ENCODE measurements at places on chromosomes 11 and 22. TPM values are rescaled to one million over a fixed set of nuclear protein-coding genes. Genes with fewer than 3 reads are reported as not detected.

DNA sequence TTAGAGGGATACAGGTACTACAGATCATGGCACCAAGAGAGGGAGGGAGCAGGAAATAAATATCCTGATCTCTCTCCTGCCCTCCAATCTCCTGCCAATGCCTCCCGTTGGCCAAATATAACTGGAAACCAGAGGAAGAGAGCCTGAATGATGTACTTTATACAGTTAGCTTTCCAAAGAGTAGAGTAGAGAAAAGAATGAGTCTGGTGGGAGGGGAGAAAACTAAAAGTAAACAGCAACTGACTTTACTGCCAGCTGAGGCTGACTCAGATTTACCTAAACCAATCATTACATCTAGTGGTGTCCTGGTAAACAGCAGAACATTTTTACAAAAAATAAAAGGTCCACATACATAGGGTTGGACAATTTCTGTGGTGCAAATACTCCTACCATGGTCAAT lies 5.1 kb downstream of the MPZL3 start:
- no peaks in the 10 kb centered on the region for H3K27me3 ChIP-seq
- no peak overlapping the region for H3K4me3 ChIP-seq
- peak overlapping the region; percentile 71 for H3K27ac ChIP-seq
- no peaks in the 10 kb centered on the region for H3K36me3 ChIP-seq

GRCh38 chr11:34065505-34066203 lies 14.1 kb downstream of the CAPRIN1 start:
- no peak overlapping the region for H3K27ac ChIP-seq
- no peaks in the 10 kb centered on the region for H3K27me3 ChIP-seq
- H3K4me3 ChIP-seq, result no peak overlapping the region
- peaks cover 9% of the 10 kb centered on the region for H3K36me3 ChIP-seq
- no peak for DNase-seq

GRCh38 chr11:119975561-119976152 lies 162.3 kb downstream of the TRIM29 start:
- H3K27me3 ChIP-seq, result no peaks in the 10 kb centered on the region
- H3K4me1 ChIP-seq, result no peaks in the 10 kb centered on the region
- H3K4me3 ChIP-seq, result no peak overlapping the region
- H3K27ac ChIP-seq, result no peak overlapping the region
- DNase-seq, result no peak

Gene FGF4
- total RNA-seq, result not detected

DNA sequence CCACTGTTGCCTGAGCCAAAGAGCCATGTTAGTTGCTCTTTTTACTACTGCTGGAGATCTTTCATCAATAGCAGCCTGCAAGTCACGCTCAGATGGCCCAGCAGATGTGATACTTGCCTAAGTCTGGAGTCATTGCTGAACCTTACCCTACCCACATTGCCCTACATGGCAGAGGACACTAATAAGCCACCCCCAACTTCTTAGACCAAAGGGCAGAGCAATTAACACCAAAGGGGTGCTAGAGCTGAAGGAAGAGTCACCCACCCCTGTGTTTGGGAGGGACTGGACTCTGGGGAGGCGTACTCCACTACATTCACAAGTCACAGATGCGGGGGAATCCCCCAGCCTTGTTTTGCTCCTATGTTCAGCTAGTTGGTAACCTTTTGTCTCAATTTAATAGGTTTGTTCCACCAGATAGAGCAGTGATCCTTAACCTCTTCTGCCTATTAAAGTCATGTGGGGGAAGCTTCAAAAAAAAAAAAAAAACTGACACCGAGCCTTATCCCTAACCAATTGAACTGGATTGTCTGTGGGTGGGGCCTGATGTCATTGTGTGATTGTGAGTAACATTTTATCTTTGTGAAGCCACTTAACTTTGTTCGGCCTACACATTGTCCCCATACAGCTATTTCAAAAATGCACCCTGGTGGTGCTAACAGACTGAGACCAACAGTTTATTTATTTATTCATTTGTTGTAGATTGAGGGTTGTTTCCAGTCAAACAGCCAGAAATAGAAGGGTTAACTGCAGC lies 13.1 kb downstream of the ADM start:
- H3K36me3 ChIP-seq, result no peaks in the 10 kb centered on the region
- no peak overlapping the region for H3K27ac ChIP-seq
- DNase-seq, result no peak

Gene MAPK8IP1
- 2.1 TPM for total RNA-seq

GRCh38 chr11:35997902-35998520 lies 54.1 kb downstream of the LDLRAD3 start:
- no peaks in the 10 kb centered on the region for H3K27me3 ChIP-seq
- H3K4me3 ChIP-seq, result no peak overlapping the region
- DNase-seq, result no peak
- H3K27ac ChIP-seq, result no peak overlapping the region

DNA sequence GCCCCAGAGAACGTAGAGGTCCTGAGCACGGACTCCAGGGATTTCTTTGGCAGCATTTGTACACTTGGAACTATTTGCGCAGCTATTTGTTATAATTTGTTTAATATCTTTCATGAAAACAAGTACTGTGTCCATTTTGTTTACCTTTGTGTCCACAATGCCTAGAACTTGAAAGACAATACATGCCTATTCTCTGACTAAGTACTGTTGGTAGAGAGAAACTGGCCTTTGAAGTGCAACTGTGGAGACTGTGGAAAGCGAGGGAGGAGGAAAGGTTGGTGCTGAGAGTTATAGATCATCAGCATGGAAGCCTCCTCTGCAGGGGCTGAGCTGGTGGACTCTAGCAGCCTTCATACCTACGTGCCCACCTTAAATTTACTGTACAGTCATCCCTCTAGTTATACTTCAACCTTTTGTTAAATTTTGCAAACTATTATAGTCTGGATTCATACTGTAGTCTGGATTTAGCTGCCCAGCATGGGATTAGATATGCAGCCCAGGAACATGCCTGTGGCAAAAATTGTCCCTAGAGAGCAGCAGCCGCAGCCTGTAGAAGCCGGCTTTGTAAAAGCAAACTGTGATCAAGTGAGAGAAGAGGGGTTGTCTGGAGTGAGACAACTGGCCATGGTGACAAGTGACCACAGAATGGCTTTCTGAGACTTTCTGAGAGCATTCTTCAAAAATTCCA lies 24.2 kb upstream of the YAP1 start:
- no peak for DNase-seq
- H3K36me3 ChIP-seq, result no peaks in the 10 kb centered on the region
- no peaks in the 10 kb centered on the region for H3K27me3 ChIP-seq

Gene APOBEC3F
- 7.0 TPM for total RNA-seq

Gene TMEM132A
- total RNA-seq, result 3.6 TPM

DNA sequence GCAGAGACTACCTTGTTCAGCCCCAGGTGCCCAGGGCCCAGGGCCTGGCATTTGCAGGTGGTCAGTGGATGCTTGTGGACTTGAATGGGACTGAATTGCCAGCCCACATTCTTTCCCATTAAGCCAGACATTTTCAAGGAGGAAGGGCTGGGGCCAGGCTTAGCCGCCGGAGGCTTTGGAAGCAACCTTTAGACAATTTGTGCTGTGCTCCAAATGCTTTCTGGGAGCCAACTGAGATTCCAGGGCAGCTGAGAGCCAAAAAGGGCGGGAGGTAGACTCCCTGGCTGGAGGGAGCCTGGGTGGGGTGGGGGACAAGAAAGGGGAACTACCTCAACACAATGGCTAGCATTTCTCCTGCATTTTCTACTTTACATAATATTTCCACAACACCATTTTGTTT lies 54.8 kb upstream of the TIMP3 start:
- no peak for DNase-seq
- peak overlapping the region; percentile 54 for H3K27ac ChIP-seq
- no peaks in the 10 kb centered on the region for H3K36me3 ChIP-seq
- H3K4me1 ChIP-seq, result peaks cover 14% of the 10 kb centered on the region

Measured in upper lobe of left lung (tissue), 6 donors.